ENCODE measurements at places on chromosomes 4 and X. TPM values are rescaled to one million over a fixed set of nuclear protein-coding genes. Genes with fewer than 3 reads are reported as not detected.

The GAGE2A gene
- total RNA-seq, result not detected

The HSD17B11 gene
- 13.7 TPM for total RNA-seq

GRCh38 chr4:56656346-56656643 is 24.8 kb downstream of the HOPX start:
- no peak for DNase-seq

DNA sequence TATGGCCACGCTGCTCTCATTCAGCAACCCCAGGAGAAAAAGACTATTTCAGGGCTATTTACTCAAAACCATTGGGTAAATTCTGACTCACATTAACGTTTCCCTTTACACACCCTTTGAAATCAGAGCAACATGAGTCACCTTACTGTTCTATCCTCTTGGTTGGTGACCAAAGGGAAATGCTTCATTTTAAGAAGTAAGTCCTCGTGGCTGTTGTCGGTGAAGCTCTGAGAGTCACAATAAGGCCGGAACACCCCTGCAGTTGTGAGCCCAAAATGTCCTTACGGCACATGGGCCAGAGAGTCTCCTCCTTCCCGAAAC is 56.3 kb upstream of the SPRY1 start:
- no peak for DNase-seq

DNA sequence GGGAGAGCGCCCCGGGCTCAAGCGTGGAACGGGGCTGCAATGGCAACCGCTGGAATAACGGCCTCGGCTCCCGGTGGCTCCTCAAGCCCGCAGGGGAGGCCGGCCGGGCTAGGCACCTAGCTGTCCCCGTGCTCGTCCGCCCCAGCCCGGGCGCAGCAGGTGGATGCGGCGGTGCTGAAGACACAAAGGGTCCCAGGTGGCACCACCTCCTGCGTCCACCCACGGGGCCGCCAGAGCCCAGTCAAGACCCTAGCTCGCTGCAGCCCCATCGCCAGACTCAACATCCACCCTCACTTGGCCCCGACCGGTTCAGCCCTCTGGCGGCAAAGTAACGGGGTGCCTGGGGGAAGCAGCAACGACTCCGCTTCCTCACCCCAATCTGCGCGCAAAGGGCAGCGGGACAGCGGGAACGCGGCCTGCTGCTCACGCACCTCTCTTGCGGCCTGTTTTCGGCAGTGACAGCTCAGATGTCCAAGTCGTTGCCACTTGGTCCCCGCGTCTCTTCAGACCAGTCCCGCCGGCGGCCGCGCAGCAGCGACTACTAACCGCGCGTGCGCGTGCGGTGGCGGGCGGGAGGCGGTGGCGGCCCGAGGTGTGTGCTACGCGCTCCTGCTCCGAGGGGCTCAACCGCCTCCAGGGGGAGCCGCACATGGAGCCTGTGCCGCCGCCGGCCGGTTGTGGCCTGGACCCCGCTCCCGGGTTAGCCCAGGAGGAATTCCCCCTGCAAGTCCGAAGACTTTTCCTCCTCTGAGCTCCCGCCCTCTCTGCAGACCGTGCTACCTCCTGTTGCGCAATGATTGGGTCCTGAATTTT is at the start of gene CLGN:
Gene CLGN (minus strand): TSS at position 543 of the 813 bp plus-strand sequence. CDS start 14,570 bp downstream, outside the sequence.
- peak; percentile 84 for DNase-seq

DNA sequence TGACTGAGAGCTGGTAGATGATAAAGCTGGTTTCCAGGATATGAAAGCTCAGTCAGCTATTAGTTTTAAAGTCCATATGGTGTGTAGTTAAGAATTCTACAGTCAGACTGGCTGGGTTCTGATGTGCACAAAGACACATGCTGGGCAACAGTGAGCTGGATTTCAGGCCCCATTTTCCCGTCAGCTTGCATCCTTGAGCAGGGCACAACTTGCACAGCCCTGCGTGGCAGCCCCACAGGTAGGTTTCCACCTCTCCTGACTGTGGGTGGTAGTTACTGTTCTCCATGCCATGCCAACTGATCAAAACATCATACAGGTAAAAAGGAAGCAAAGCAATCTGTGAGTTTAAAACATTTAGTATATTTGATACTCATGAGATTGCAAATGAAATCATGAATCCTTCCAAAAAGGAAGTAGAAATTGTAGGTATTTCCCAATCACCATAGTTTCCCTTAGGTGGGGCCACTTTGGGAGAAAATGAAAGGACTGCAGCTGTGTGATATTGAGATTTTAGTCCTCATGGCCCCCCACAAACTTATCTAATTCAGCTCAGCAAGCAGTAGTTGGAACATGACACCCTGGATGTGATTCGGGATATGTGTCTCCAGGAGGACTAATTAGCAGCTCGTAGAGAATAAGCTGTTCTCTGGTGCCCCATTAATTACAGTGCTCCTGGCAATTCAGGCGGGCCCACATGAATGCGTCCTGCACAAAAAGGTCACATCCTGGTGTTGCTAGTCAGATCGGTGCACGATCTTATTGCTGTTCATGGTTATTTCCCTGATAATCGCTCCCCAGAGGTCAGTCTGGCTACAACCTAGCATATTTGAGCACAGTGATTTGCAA is 42.4 kb upstream of the NOCT start:
- DNase-seq, result no peak

DNA sequence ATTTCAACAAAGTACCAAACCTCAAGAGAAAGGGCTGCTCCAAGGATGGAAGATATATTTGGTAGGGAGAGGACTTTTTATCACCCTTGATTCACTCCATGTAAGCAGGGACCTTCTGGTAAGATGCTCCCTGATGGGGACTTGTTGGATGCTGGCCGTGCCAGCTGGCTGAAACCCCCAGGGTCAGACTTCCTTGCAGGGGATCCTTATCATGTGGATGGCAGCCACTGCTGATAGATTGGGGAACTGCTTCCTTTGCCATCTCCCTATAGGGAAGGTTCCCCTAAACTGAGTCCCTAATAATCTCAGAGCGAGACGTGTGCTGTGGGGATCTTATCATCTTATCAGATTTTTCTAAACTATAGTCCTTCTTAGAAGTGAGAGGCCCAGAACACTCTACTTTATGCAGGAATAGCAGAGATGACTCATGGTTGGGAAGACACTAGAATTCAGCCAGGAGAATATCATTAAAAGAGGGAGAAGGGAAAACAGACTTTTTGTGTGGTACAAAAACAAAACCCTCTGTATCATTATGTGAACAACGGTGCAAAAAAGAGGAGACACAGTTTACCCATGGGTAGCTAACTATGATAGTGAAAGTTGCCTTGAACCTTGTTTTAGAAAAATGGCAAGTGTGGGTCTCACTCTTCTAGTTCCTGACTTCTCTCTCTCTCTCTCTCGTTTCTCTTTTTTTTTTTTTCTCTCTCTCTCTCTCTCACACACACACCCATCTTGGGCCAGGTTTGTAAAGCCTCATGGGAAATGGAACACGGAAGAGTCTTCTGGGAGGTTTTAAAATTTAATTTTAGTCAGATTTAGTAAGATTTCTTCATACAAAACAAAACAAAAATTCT is 16.1 kb downstream of the RHOH start:
- DNase-seq, result no peak

GRCh38 chr4:176525576-176525975 is 205.8 kb downstream of the SPCS3 start:
- DNase-seq, result no peak

All from G401 (cell line).